ENCODE measurements at places on chromosomes 2 and 18.

DNA sequence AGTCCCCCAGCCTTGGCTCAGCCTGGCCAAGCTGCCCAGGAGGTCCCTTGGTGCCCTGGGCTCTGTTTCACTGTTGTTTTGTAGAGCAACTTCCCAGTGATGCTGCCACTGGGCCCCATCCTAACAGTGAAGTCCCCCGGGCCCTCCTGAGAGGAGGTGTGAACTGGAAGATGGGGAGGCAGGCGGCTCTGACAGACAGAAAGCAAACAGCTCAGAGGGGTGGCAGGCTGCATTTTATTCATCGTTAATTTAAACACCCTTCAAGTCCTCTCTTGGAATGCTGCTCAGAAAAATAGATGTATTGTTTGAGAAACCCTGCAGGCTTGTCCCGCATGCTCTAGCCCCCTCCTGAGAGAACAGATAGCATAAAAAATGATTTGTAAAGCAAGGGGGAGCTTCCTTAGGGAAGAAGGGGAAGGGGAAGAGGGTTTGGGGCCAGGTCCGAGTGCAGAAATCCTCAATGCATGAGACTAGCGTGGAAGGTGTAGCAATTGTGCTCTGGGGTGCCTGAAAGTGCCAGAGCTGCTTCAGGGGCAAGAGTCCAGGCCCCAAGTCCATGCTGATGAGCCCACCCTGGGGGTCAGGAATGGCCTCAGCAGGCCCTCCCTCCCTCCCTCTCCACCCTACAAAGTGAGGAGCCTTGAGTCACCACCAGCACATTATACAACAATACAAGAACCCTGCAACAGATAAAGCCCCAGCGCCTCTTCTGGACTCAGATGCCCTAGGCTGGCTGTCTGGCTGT is 113.6 kb downstream of the MSH2 start:
- DNase-seq, result no peak

GRCh38 chr2:32714521-32714920 is 86.7 kb downstream of the TTC27 start:
- no peak for DNase-seq

DNA sequence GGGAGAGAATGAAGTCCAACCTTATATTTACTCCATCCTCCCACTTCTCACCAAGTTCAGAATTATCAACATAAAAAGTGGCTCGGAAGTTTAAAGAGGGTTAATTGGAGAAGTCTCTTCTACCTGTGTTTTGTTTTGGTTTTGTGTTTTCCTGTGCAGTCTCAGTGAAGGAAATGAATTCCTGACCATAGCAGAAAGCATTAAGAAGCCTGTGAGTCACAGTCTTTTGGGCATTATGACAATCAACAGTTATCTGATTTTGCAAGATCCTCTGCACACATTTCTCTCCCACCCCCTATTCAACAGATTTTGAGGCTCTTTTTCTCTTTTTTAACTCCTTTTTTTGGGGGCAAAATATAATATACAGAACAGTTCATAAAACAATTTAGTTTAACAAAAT is 8.6 kb upstream of the RPL37A start:
- peak; percentile 42 for DNase-seq

DNA sequence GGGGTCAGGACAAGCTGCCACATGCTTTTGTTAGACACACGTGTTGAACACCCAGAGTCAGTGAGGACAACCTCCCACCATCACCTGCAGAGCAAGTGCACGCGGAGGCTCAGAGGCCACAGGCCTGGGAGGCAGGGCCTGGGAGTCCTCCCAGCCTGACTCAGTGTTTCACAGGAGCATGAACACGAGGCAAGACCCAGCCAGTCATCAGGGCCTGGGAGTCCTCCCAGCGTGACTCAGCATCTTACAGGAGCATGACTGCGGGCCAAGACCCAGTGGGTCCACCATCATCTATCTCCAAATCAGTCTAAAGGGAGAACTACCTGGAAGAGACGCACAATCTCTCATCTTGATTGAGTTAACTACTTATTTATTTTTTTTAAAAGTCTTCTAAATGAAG is 112.6 kb upstream of the PXDN start:
- DNase-seq, result no peak

GRCh38 chr2:63044362-63045327 is 6.0 kb upstream of the OTX1 start:
- no peak for DNase-seq

DNA sequence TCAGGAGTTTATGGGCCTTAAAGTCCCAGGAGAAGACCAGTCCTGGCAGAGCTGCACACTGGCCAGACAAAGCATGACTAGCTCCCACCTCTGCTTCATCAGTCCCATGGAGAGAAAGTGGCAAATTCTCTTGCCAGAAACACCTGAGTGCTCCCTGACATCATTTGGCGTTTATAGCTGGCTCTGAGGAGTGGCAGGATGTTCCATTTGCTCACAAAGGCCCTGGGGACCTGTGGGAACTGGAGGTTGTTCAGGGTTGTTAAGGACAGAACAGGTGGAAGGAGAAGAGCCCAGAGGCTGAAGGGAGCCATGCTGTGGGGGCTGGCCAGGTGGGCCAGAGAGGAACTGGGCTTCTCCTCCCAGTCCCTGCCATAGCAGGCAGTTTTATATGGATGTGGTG is 56.1 kb downstream of the RPL37A start:
- DNase-seq, result no peak

GRCh38 chr18:12849548-12849947 is 34.5 kb downstream of the PTPN2 start:
- no peak for DNase-seq

DNA sequence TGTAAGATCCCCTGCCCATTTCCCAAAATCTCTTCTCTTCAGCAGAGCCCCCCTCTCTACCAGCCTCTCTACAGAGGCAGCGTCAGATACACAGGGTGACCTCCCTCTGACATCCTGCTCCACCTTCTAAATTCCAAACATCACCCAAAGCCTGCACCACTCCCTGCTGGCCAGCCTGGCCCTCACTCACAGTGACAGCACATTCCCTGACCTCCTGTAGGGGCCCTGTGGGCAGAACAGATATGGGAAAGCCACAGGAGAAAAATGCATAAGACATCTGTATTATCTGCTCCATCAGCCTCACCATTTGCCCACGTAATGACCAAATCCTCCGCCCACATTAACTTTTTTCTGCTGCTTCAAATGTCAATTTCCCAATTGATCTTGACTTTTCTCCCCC is 40.6 kb downstream of the TRABD2A start:
- DNase-seq, result no peak

- DNase-seq, result no peak
These were observed 49.8 kb downstream of the USP34 start for GRCh38 chr2:61420991-61421544.
